NCI-H82 (cell line): ENCODE measurements at places on chromosomes 3 and 15.
A peak's percentile ranks its signal among the peaks of the same experiment; 100 is the strongest.

DNA sequence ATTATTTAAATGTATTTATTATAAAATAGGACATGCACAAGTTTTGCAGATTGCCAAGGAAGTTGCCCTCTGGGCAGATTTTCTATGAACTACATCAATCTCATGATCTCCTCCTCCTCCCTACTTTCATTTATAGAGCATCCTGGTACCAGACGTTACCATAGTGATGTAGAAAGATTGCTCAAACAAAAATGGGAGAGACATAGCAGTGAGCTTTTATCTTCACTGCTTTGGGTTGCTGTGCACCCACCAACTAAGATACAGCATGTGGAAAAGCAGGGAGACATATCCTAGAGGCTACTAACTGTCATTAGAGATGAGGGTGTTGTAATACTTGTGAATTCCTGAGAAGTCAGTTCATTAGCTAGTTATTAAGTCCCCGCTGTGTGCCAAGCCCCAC lies 137.5 kb upstream of the BFSP2 start:
- no peak for DNase-seq

DNA sequence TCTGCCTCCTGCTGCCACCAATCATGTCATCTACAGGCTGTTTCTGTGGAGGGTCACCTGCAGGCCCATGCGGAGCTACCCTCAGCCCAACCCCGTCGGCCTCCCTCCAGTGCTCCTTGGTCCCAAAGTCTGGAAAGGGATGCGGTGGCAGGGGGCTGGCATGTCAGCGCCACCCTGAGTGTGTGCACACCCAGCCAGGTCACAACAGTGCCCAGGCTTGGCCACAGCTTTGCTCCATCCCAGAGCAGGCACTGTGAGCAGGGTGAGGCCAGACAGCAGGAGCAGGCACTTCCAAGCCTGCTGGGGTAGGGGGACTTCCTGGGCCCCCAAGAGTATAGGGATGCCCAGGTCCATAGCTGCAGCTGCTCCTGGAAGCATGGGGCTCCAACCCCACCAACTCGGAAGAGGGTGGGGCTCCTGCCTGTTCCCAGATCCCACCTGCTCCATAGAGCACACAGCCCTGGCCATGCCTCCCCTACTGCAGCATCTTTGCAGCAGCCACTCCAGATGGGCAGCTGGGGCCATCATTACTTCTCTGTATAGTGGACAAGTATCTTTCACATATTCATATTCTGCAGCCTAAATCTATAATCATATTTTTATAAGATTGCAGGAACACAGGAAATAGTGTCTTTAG lies 109.3 kb downstream of the CBLB start:
- DNase-seq, result no peak

DNA sequence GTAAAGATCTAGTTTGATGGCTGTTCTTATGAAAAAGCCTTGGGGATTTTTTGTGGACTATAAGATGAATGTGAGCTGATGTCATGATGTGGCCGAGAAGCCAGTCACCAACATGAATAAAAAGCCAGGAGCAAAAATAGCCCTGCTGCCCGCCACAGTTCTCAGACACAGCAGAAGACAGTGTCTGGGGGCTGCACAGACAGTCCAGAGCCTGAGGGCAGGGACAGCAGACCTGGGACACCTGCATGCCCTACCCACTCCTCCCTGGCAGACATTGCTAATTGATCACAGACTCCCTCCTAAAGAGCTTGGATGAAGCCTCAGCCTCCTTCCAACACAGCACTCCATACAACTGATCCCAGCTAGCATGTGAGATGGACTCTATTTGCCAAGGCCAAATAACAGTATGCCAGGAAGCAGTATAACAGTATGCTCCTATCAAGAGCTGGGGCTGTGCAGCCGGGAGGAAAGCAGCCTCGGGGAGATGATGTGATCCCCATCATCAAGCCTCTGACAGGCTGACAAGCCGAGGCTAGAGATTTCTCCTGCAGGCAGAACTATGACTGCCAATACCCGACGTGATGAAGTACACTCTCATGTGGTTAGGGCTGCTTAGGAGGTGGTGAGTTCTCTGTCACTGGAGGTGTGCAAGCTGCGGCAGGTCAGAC lies 105.4 kb upstream of the RPL32 start:
- no peak for DNase-seq

- no peak for DNase-seq
Observed at GRCh38 chr3:111812701-111813100, 46.4 kb upstream of the PHLDB2 start.

- peak; percentile 88 for DNase-seq
Observed at GRCh38 chr3:168620854-168621253, 525.1 kb upstream of the GOLIM4 start.

DNA sequence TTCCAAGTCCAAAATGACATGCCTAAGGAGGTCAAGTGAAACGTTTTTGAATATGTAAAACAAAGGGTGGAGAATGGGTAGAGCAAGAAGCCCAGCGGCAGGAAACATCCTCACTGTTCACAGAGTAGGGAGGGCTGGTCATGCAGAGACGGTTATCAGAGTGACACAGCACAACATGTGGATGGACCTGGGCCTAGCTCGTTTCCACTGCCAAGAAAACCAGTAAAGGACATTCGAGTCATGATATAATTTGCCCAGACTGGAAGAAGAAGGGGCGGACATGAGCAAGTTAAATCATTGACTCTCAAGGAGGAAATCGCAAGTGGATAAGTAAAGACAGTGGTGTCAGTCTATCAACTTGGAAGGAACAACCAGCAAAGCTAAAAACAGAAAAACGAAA lies 89.3 kb downstream of the LRIG1 start:
- DNase-seq, result no peak

DNA sequence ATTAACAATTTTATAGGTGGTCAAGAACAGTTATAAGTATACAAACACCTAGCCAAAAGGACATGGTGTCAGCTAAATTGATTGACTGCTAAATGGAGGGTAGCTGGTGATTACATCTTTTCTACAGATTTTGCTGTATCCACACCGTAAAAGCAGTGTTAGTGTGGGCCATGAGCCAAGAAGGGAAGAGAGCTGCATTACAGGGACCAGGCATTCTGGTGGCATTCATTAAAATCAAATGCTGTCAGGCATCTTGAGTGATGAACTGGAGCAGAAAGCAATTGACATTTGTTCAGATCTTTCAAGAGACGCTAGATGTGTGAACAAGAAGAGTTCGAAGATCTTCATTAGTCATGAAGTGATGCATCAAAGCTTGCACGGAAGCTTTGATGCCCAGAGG lies 177.9 kb downstream of the ARPP21 start:
- no peak for DNase-seq

DNA sequence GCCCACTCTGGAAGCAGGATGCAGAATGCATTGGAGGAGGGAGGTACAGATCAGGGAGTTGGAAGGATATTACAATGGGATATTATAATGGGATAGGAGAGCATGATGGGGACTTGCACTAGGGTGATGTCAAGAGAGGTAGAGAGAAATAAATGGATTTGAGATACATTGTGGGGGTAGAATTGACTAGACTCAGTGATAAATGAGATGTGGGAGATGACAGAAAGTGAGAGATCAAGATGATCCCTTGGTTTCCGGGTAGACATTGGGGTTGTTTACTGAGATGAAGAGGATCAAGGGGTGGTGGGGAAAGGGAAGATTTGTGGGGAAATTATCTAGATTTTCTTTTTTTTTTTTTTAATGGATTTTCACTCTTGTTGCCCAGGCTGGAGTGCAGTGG lies 42.7 kb downstream of the BFSP2 start:
- no peak for DNase-seq

DNA sequence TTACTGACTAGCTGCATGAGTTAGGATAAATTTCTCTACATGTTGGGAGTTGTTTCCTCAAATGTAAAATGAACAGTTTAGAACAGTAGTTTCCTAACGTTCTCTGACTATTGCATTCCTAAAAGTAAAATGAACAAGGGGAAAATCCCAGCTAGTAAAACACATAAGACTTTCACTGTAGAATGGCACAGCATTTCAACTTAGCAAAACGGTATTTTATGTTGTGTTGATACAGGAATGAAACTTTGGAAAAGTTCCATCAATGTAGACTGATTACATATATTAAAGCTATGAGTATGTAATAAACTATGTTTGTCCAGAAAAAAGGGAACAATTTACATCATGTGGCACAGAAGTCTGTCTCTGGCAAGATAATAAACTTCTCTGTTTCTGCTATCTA lies 297.4 kb upstream of the EPHA3 start:
- no peak for DNase-seq

DNA sequence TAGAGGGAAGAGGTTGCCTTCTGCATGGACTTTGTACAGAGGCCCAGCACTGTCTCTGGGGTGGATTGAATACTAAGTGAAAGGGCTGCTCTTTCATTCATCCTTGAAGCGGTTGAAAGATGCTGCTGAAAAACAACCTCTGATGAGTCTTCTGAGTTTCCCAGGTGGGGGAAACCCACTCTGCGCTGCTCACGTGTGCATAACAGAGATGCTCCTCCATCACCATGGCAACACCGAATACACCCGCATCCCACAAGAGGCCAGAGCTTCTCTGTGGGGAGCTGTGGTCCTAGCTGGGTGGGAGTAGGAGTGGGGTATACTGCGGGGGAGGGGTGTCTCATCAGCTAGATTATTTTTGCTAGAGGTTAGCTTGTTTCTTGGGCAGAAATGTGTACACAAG lies 6.1 kb upstream of the SYN2 start:
- no peak for DNase-seq

- no peak for DNase-seq
Observed at GRCh38 chr3:119148493-119149180, 2.7 kb downstream of the TEX55 start.

DNA sequence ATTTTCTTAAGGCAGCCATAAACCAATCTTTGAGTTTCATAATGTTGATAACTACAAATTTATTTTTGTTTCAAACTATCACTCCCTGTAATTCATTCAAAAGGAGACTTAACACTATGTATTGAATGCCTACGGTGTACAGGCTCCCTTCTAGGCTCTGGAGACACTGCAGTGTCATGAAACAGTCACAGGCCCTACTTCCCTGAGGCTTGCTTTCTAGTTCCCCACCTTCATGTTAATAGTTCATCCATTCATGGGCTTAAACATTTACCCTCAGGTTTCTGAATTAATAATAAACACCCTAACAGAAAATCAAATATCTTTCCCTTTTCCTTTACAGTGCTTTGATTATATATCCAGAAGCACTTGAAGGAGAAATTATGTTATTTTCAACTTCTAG lies 168.7 kb downstream of the CHL1 start:
- no peak for DNase-seq
